ENCODE measurements at places on chromosomes 4 and X.

DNA sequence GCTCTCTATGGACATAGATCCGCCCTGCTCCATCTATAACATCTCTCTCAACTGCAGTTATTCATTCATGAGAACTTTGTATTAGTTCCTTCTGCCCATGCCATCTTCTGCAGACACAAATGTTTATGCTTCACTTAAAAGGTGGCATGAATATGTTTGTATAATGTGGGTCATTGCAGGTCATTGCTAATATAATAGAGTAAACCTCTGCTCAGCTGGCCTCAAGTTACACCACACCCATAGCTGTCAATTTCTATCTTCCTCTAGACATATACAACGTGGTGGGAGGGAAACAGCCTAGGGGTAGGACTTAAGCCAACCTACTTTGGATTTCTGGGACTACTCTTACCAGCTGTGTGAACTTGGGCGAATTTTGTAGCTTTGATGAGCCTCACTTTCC, 129.8 kb downstream of the ATXN3L start:
- no peak for DNase-seq

- DNase-seq, result no peak
Measured at GRCh38 chr4:77432717-77433417, 172.8 kb upstream of the CXCL13 start.

GRCh38 chrX:150238632-150239382, 124.3 kb upstream of the MAMLD1 start:
- DNase-seq, result no peak

DNA sequence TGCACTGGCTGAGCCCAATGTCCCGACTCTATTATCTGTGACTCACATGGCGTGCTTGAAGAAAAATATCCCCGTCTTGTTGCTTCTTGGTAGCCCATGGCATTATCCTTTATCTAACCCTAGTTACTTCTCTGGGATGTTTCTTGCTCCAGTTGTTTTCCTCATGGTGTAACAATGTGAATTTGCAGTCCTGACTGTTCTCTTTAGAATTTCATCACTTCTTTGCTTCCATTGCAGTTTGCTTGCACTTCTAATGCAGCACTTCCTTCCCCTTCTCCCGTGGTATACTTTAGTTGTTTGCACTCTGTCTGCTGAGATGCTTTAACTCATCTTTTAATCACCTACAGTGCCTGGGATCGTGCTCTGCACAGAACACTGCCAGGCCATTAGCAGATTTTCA, 126.9 kb downstream of the MAML3 start:
- no peak for DNase-seq

GRCh38 chr4:161704040-161704439, 459.8 kb downstream of the FSTL5 start:
- no peak for DNase-seq

DNA sequence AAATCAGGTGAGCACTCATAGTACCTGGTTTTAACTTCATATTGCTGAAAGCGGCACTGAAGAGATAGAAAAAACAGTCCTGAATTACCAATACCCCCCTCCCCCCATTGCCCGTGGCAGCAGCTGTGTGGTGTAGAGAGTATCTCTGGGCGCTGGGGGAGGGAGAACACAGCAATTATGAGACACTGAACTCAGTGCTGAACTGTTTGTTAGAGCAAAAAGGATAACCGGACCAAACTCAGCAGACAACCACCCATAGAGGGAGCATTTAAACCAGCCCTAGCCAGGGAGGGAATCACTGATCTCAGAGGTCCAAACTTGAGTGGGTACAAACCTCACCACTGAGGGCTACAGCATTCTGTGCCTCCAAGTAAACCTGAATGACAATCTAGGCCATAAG, 457.4 kb upstream of the TEX13C start:
- DNase-seq, result no peak

GRCh38 chr4:11732155-11732554, 303.5 kb upstream of the HS3ST1 start:
- DNase-seq, result no peak

DNA sequence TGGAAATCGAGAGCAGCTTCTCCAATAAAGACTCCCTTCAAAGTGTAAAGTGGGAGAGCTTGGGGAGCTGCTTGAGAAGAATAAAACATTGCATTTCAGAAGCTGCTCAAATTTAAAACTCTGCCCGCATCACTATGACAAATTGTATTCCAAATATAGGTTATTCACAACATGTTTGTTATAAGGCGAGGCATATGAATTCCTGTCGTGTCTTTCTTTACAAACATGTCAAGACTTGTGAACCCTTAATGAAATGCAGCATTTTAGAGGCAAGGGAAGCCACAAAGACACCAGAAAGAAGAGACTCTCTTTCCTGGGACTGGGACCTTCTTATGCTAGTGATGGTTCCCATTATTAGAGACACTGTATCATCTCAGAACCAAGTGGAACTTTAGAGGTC, 311.2 kb downstream of the DHX15 start:
- DNase-seq, result no peak

DNA sequence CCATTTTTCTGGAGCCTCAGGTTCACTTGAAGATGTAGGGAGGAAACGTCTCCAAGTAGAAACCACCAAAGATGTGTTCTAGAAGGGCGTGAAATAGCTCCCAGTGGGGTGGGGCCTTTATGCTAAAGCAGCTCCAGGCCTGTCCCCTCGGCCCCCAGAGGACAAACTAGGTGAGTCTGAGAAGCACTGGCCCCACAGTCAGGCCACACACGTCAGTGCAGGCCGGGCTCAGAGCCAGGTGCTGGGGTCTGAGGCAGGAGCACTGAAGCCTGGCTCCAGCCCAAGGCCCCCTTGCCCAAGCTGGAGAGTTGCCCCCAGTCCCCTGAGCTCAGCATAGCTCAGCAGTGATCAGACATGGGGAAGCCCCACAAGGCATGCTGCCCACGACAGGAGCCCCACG, 95.4 kb upstream of the PSAPL1 start:
- no peak for DNase-seq

DNA sequence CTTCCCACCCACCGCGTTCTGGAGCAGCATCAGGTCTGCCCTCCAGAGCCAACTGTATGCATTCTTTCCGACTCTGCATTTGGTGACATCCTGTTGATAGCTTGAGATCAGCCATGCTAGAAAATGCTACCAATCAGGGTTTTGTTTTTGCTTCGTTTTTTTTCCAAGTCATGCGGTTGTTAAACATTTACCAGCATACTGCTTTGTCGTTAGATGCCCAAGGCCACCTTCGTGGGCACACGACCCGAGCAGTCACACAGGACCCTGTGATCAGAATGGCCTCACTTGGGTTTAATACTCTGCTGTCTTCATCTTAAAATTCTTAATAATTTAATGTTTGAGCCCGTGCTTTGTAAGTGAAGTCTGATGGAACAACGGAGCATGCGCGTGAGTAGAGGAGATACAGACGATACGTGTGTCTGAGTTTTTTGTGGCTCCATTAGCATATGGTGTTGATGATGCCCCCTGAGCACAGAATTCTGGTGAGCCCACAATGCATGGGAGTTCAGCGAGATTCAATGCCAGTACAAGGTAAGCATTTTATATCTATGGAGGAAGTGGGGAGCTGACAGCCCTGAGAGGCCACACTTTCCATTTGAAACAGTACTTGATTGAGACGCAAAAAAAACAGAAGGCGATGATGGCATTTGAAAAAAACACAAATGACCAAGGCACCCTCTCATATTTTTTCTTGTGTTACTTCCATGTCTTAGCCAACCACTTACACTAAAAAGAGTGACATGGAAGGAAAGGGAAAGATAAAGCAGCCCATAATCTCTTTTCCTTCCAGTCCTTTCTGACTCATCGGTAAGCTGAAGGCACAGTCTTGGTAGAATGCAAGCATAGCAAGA, 323.6 kb downstream of the BCOR start:
- no peak for DNase-seq

DNA sequence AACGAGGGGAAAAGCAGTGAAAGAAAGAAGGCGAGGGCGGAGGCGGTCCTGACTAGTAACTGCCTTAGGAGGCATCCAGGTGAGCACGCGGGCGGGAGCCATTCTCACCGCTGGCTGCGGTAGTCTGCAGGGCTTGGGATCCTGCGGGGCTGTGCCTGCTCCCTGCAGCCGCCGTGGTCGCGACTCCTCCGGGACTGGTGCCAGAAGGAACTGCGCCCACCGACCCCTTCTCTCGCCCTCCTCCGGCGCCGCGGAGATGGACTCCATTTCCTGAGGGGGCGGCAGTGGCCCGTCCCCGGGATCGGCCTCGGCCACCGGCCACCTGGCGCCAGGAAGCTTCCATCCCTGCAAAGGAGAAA, 543 bp downstream of the NFXL1 start:
- DNase-seq, result no peak

DNA sequence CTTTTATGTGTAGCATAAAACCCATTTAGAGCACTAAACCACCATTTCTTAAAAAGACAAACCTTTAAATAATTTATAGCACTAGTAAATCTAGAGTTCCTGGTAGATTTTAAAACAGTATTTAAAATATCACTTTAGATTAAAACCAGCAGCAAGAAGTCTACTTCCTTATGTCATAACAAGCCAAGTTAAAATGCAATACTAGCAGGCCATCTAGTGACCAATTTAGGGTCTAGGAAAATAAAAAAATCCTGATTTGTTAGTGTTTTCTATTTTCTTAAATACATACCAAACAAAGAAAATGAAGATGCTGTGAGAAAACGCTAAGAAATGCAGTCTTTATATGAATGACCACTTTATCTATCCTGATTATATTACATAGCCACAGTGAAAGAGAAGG, 53.9 kb downstream of the PAPSS1 start:
- no peak for DNase-seq

- no peak for DNase-seq
Measured at GRCh38 chrX:9955506-9955905, 11.7 kb upstream of the CLDN34 start.

- DNase-seq, result no peak
Measured at GRCh38 chr4:130393642-130394041, 1297.7 kb downstream of the C4orf33 start.

- no peak for DNase-seq
Measured at GRCh38 chrX:12034741-12035140, 103.5 kb upstream of the FRMPD4 start.

DNA sequence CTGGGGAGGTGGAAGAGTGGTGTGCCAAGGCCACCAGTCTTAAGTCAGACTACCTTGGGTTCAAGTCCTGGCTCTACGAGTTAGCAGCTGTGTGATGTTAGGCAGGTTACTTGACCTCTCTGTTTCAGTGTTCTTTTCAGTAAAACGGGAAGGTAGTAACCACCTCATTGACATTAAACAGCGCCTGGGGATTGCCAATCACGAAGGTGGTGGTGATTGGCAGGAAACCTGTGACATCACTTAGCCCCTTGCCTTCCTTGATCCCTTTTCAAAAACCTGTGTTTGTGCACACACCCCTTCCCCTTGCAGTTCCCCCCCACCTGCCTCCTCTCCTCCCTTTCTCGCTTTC, 7.6 kb downstream of the KLF3 start:
- no peak for DNase-seq

DNA sequence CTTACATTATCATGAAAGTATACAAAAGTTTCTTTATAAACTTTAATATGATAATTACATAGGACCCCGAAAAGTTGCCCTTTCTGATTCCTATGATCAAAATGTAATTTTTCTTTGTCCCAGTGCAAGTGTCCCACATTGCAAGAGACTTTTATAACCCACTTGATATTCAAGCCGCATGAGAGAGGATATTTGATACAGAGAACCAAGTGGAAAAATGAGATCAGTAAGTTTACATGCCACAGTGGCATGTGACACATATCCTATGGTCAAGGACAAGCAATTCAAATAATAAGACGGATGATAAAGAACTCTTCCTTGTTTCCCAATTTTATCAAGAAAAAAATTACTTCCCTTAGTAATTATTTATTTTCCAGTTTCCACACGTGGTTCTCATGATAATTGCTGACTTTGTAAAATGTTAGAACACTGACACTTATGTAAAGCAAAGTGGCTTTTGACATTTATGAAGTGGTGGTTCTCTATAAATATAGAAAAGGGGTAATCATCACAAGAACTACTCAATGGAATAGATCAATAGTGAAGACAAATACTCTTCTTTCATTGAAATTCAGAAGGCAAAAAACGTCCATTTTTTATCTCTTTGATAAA, 273.7 kb upstream of the NOCT start:
- no peak for DNase-seq

GRCh38 chr4:41918278-41918677, 17.0 kb upstream of the TMEM33 start:
- DNase-seq, result no peak

GRCh38 chrX:150005027-150005426, 66.7 kb upstream of the EOLA2 start:
- DNase-seq, result no peak

GRCh38 chr4:119664168-119664907, 35.7 kb upstream of the PDE5A start:
- no peak for DNase-seq

DNA sequence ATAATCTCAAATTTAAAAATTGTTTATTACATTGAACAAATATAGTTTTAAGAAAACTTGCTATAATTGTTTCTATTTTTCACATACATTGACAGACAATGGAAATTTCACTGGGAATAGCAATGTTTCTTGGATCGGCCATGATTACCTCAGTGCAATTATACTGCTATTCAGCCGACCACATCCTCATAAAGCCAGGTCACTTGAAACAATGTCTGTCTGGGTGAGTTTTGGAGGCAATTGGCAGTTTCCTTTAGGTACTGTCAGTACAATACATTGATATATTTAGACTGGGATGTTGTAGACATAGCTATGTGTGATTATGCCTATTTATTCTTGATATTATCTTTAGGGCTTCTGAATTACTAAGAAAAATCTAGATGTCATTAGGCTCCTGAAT, 89.5 kb upstream of the VEGFC start:
- DNase-seq, result no peak

DNA sequence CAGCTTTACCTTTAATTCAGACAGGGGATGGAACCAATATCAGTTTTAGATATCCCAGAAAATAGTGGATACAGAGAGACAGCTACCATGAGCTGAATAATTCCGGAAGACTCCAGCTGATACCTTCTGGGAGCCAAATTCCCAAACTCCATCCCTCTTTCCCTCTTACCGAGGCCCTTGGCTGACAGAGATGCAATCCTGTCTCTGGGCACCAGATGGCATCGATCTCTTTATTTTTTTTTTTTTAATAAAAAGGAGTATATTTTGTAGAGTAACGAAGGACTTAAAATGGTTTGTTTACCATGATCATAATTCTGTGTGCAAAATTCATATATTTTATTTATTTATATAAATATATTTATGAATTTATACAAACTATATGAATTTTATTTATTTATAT, 31.0 kb downstream of the RAB40A start:
- DNase-seq, result no peak

DNA sequence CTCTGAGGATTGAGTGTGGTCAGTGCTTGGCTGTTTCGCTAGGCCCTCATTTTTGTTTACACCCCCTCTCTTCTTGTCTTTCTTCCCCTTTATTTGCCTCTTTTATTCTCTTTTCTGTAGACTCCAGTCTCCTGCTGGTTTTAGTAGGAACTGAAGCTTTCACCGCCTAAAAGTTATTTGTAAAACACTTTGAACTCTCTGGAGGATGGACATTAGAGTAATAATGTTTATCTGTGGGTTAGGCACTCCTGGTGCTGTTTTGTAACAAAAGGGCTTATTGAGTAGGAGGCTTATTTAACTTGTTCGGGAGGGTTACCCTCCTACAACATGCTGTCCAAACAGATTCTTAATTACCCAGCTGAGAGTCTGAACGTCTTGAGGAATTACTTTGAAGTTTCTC, 1.6 kb upstream of the ARHGAP10 start:
- DNase-seq, result no peak

Measured in NCI-H1417 treated with DMSO at 0.1 percent for 48 hours (cell line).